DMS53 (cell line): ENCODE measurements at places on chromosomes 7 and 10.

DNA sequence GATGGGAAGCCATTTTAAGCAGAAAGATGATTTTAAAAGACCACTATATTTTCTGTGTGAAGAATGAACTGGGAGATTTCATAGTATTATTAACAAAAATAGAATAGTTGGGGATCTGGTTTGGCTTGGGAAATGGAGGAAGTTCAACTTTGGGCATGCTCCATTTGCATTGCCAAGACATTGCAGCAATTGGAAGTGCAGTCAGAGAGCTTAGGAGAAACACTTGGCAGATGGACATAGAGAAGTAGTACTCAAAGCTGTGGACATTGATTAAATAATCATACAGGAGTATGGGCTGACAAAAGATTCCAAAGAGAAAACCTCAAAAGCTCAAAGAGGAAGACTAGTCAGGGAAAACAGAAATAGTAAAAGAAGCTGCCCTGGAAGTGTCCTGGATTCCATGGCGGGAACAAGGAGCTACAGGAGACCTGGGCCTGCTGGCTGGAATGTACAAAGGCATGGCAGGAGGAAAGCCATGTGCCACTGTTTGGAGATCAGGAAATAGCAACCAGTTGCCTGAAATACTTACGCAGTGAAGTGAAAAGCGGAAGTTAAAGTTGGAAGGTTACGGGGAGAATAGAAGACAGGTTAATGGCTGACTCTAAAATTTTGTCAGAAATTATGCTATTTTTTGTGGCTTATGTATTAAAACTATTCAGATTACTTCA is 93.6 kb upstream of the MXI1 start:
- no peak for DNase-seq

DNA sequence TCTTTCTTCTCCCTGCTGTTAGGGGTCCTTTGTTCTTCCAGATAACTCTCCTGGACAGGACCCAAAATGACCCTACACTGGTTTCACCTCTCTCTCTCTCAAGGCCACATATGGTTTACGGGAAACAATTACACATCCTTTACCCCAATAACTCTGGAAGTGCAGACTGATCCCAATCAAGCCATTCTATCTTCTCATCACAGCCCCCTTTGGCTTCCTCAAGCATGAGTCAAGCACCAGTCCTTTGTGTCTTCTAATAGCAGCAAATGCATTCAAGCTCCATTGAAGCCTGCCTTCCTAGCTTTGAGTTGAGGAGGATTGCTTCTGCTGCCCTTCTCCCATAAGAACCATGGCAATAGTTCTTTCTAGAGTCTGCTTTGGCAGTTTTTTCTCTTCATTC is 20.2 kb downstream of the C10orf67 start:
- DNase-seq, result no peak

GRCh38 chr10:6926971-6927370 is 346.9 kb upstream of the PRKCQ start:
- DNase-seq, result no peak

DNA sequence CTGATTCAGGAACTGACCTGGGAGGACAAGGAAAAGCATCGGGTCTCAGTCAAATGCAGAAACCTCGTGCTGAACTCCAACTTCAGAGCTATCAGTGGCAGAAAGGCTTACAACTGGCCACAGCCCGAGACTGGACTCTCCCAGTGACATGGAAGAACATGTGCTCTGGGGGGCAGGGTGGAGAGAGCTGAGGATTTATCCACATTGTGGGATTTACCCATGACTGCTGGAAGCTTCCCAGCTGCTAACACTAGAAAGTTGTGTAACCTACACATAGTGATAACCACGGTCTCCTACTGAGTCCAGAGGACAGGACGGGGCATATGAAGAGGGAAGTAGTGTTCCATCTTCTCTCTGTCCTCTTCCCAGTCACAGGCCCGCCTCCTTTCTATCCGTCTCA is 103.4 kb downstream of the ITIH5 start:
- DNase-seq, result no peak

DNA sequence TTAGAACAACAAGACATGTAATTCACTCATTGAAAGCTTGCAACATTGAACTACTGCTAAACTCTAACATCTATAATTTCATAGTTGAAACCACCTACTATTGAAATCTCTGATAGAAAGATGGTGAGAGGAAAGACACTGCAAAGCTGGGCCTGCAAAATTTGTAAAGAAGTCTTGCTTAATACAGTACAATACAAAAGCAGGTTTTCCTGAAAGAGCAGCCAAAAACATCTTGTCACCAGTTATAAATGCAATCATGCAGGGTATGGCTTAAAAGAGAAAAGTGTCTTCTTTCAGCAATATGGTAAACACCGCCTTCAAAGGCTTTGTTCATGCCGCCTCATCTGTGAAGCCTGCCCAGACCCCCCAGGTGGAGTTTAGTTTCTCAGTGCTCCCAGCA is 109.2 kb downstream of the ANK3 start:
- peak; percentile 20 for DNase-seq

DNA sequence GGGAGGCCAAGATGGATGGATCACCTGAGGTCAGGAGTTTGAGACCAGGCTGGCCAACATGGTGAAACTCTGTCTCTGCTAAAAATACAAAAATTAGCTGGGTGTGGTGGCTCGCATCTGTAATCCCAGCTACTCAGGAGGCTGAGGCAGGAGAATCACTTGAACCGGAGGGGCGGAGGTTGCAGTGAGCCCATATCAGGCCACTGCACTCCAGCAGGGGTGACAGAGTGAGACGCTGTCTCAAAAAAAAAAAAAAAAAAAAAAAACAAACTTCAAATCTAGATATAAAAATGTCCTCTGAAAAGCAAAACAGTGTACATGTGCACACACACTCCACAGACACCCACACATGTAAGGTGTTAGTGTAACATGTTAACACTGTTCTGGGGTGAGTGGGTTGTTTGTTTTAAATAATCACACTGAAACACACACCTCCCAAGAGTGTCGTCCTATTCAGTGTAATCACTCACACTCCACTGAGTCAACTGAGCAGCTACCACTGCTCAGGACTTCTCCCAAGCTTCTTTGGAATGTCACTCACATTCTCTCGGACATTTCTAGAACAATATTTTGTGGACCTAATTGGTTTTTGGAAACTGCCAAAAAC is 12.8 kb upstream of the RGS10 start:
- DNase-seq, result no peak

GRCh38 chr7:141202535-141202934 is 128.7 kb downstream of the TMEM178B start:
- DNase-seq, result no peak

DNA sequence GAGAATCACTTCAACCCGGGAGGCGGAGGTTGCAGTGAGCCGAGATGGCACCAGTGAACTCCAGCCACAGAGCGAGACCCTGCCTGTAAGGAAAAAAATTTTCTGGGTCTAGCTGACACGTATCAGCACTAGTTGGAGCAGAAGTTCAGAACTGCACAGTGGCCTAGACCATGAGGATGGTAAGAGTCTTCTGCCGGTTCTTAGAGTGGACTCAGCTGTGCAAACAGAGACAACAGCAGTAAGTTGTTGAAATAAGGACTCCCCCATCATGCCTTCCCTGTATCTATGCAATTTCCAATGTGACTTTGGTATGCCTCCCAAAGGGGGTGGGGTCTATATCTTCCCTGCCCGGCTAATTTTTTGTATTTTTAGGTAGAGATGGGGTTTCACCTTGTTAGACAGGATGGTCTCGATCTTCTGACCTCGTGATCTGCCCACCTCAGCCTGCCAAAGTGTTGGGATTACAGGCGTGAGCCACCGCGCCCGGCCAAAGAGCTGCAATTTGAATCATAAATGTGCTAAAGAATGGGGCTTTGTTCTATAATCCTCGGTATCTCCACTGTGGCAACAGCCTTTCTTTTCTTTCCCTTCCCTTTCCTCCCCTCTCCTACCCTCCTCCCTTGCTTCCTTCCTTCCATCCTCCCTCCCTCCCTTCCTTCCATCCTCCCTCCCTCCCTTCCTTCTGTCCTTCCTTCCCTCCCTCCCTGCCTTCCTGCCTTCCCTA is 14.5 kb upstream of the RNF216 start:
- peak; percentile 56 for DNase-seq

- DNase-seq, result no peak
Measured at GRCh38 chr7:131781-132482, 60.4 kb upstream of the FAM20C start.

DNA sequence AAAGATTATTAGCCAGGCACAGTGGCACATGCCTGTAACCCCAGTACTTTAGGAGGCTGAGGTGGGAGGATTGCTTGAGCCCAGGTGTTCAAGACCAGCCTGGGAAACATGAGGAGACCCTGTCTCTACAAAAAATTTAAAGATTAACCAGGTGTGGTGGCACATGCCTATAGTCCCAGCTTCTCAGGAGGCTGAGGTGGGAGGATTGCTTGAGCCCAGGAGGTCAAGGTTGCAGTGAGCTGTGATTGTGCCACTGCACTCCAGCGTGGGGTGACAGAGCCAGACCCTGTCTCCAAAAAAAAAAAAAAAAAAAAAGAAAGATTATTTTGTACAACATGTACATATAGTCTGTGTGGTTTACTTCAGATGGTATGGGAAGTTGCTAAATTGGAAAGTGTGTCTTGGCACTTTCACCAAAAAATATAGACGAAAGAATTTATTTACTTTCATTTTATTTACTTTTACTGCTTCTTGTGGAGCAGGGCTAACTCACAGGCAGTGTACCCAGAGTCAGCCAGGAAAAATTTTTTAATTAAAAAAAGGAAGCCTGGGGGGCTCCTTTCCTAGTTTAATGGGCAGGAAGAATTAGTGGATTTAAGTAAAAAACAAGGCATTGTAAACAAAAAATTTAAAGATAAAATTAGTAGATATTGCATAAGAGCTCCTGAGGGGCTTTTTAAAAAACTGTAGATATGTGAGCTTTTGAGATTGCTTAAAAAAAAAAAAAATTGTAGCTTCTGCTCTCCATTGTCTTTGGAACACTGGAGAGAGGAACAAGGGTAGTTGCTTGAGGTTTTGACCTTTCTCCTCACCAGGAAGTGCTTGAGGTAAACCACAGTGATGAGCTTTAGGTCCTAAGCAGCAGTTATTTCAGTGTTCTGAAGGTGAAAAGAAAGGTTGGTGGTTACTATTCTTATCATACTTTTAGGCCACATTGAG is 44.6 kb upstream of the VDAC2 start:
- peak; percentile 16 for DNase-seq

- no peak for DNase-seq
Measured at GRCh38 chr7:93392984-93393383, 160.8 kb downstream of the VPS50 start.

DNA sequence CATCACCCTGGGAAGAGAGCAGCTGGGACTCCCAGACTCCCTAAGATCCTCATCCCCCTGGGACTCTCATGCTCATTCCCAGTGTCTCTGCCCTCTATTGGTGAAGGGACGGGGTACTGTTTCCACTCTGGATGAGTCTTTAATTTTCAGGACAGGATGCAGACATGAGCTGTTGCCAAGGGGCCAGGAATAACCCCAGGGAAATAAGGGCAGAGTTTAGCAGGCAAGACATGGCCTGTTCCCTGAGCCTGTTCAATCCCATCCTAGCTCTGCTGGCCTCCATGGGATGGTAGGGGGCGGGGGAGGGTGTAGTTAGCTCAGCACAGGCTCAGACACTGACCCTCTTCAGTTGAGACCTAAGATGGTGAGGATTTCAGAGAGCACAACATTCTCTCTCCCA is 14.0 kb downstream of the C10orf105 start:
- DNase-seq, result no peak

DNA sequence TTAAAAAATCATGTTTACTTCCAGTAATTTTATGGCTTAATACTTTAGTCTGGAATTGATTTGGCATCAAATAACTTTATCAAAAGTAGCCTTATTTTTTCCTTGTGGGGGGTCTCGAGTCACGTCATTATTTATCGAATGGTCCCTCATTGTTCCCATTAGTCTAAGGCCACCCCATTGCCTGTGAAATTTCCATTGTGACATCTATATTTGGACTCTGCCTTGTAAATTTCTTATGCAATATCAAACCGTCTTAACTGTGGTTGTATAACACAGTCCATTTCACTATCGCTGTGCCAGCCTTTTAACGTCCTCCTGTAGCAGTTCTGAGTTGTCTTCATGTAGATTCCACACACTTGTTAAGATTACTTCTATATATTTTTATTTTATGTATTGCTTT is 103.9 kb upstream of the RET start:
- DNase-seq, result no peak

DNA sequence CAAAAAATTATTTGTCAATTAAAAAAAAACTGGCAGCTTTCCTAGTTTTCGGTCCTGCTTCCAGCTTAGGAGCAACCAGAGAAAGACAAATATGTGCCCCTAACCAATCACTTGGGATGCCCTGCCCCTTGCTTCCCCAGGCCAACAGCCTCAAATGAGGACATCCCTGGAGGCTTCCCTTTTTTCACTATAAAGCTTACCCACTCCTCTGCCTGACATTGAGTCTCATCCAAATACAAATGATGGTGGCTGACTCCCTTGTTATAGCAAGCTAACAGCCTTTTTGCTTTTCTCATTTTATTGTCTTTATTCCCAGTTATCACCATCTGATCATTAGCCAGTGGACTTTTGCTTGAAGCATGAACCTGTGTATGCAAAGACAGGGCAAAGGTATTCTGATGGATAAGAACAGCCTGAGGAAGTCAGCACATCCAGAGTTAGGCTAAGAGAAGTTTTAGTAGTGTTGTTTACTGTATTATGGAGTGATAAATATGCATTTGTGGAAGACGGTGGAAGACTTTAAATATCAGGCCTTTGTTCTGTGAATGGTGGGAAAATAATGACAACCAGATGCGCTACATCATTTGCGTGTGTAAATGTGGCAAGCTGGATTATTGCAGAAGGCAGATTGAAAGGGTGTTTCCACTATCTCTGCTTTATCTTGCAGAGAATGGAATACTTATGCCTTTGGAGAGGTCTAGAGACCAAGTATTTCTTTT is 1.7 kb upstream of the CCM2 start:
- no peak for DNase-seq

GRCh38 chr7:28481091-28481926 is 69.0 kb downstream of the CREB5 start:
- no peak for DNase-seq

GRCh38 chr10:63887023-63887589 is 365.9 kb downstream of the REEP3 start:
- peak; percentile 10 for DNase-seq

DNA sequence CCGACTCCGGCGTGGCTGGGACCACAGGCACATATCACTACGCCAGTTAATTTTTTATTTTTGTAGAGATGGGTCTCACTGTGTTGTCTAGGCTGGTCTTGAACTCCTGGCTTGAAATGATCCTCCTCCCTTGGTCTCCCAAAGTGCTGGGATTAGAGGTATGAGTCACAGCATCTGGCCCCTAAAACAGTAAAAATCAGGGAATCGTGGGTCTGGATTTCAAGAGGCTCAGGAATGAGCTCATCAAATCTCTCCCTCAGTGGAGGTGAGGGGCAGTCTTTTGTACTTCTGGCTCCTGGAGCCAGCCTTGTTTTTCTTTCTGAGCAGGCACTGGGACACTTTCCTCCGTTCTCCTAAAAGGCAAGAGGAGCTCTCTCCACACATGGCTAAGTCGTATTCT is 32.1 kb upstream of the RHEB start:
- peak; percentile 93 for DNase-seq

DNA sequence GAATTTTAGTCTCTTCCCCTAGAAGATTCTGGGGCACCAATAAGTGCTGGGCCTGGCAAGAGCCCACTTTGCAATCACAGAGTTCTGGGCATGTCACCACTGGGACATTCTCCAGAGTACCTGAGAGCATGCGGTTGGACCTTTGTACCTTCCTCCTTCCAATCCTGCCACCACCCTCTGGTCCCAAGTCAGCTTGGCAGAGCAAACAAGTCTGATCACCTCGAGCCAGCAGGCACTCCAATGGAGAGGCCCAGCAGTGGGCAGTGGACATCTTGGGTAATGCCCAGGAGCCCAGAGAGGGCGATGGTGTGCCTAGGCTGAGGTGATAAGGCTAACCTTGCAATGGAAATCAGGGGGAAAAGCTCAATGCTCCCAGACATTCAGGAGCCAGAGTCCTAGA is 43.4 kb downstream of the SH3PXD2A start:
- DNase-seq, result peak; percentile 36
